ENCODE measurements at places on chromosomes 6 and 20. TPM values are rescaled to one million over a fixed set of nuclear protein-coding genes. Genes with fewer than 3 reads are reported as not detected.

DNA sequence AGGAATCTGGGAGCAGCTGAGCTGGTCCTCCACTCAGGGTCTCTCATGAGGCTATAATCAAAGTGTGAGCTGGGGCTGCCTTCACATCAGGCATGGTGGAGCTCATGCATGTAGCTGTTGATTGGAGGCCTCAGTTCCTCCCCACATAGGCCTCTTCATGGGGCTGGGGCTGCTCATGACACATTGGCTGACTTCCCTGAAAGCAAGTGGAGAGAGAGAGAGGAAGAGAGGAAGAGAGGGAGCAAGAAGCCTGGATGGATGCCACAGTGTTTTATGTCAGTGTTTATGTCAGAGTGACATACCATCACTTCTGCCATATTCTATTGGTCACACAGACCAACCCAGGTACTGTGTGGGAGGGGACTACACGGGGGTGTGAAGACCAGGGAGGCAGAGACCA lies 43.8 kb downstream of the EYA2 start:
- DNase-seq: no peak

The COL19A1 gene
- 3.4 TPM for polyA plus RNA-seq

The SPO11 gene
- polyA plus RNA-seq: not detected

The SAMD10 gene
- polyA plus RNA-seq: 5.0 TPM

DNA sequence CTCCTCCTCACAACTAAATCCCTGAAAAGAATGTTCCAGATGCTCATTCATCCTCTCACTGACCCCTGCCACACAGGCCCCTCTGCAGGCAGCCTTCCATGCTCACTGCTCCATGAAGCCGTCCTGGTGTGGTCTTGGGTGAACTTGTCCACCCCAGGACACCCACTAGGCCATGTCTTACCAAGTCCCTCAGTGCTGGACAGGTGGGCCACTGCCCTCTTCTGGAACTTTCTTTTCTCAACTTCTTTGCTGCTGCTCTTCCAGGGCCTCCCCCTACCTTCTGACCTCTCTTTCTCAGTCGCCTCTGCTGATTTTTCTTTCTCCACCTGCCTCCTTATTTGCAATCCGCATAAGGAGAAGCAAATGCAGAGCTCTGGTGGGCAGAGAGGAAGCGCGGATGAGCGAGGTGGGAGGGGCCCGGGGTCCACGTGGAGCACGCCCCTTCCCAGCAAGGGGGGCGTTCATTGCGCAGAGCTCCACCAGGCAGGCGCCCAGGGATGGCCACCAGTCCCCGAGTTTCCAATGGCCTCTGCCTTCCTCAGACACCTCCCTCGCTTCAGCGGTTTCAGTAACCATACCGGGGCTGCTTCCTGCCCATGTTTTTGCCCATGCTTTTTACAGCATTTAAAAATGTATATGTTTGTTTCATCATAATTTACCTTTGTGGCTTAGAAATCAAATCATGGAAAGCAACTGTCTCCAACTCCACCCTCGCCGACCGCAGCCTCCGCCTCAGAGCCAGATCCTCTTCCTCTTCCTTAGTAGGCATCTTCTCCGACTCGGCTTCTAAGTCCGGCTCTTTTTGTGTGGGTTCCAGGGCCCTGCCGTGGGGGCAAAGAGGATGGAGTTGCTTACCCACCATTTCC lies 129.6 kb downstream of the ZDHHC14 start:
- DNase-seq: no peak

DNA sequence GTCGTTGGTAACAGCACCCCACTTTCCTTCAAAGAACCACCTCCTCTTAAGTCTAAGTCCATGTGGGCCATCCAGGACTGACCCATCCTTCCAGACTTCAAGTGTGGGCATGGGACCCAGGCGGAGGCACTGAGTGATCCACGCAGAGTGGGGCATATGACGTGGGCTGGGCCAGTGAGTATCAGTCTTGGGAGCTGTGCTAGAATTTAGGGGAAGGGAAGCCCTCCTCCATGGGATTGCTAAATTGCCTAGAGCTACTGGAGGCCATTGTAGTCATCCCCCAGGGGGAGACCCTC lies 35.3 kb upstream of the KCNB1 start:
- no peak for DNase-seq

The ADTRP gene
- polyA plus RNA-seq: 24.3 TPM

The BMP2 gene
- 15.2 TPM for polyA plus RNA-seq

DNA sequence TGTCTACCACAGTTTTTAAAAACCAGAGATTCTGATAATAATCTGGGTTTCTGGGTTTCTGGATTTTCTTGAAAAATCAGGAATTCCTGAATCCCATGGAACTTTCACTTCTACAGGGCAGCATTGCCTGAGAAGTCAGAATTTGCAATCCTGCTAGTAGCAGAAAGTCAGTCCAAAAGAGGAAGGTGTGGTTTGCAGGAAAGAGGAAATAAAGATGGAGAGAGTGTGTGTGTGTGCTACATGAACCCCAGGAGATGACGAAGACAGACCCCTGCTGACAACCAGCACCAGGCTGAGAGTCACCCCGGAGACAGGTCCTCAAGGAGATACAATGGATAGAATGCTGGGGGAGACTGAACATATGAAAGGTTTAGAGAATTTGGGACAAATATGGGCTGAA lies 44.9 kb downstream of the PRND start:
- no peak for DNase-seq

GRCh38 chr6:154468760-154469159 lies 41.7 kb downstream of the CNKSR3 start:
- no peak for DNase-seq

The PIM1 gene
- 71.3 TPM for polyA plus RNA-seq

The ZNF334 gene
- polyA plus RNA-seq: 29.6 TPM

The BHLHE23 gene
- polyA plus RNA-seq: not detected

GRCh38 chr20:51491393-51491792 lies 51.1 kb downstream of the NFATC2 start:
- DNase-seq: no peak

DNA sequence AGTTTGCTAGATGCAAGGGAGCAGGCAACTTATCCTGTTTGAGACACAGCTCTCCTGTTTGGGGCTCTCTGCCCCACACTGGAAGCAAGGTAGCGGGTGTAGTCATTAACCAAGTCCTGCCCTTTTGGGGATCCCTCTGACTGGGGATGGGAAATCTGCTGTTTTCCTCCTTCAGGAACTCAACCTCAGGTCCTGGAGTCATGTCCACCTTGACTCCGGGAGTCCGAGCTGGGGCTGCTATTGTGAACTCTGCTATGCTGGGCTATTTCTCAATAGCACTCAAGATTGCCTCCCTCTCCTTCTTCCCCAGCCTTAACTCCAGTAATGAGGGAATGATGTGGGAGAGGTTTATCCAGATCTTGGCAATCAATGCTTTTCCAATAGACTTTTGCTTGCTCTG lies 54.1 kb upstream of the CHD6 start:
- no peak for DNase-seq

Measured in large intestine (tissue), 12 donors.